MCF 10A (cell line): ENCODE measurements at places on chromosomes 3 and 15. TPM values are rescaled to one million over a fixed set of nuclear protein-coding genes. Genes with fewer than 3 reads are reported as not detected.

Gene MST1
- 16.3 and 18.2 TPM in 2 replicates for total RNA-seq

Gene MBD4
- total RNA-seq, result 30.6 and 35.8 TPM in 2 replicates

Gene FAM3D
- total RNA-seq, result not detected in 2 replicates

Gene WWTR1
- total RNA-seq, result 52.9 and 54.9 TPM in 2 replicates

Gene NUSAP1
- 39.1 and 62.6 TPM in 2 replicates for total RNA-seq

Gene SLC24A5
- total RNA-seq, result not detected in 2 replicates

Gene TTC21A
- total RNA-seq, result 2.1 and 5.4 TPM in 2 replicates

Gene RPLP1
- total RNA-seq, result 2,295 and 2,621 TPM in 2 replicates

Gene SEMA3B
- total RNA-seq, result 7.6 and 12.5 TPM in 2 replicates

Gene ALG3
- 60.4 and 77.8 TPM in 2 replicates for total RNA-seq

Gene SEMA6D
- 0.65 and 1.1 TPM in 2 replicates for total RNA-seq

Gene NR1I2
- total RNA-seq, result not detected in 2 replicates

Gene WNT7A
- 0.47 and 0.61 TPM in 2 replicates for total RNA-seq

Gene ALDH1A2
- 1.2 and 1.3 TPM in 2 replicates for total RNA-seq

Gene ZNF501
- 0.17 and 0.40 TPM in 2 replicates for total RNA-seq

Gene ASB14
- total RNA-seq, result not detected in 2 replicates

Gene ISG20
- total RNA-seq, result 9.7 and 20.0 TPM in 2 replicates

Gene A4GNT
- not detected in 2 replicates for total RNA-seq

Gene ADAMTSL3
- 1.2 TPM in 2 replicates for total RNA-seq

Gene IFT122
- 18.7 and 21.0 TPM in 2 replicates for total RNA-seq

Gene STRIT1
- not detected in 2 replicates for total RNA-seq

Gene MYZAP
- 0.96 and 1.3 TPM in 2 replicates for total RNA-seq

Gene TBCCD1
- 10.0 and 11.1 TPM in 2 replicates for total RNA-seq

Gene CIDEC
- total RNA-seq, result not detected in 2 replicates

Gene MDFIC2
- total RNA-seq, result not detected in 2 replicates

Gene MINDY4B
- total RNA-seq, result not detected in 2 replicates

Gene MEX3B
- 4.6 and 5.3 TPM in 2 replicates for total RNA-seq

Gene DUOXA2
- total RNA-seq, result not detected in 2 replicates

Gene SHC4
- 0.26 and 0.49 TPM in 2 replicates for total RNA-seq

Gene HTD2
- total RNA-seq, result 10.1 and 11.5 TPM in 2 replicates

Gene SLC7A14
- not detected in 2 replicates for total RNA-seq

Gene TEX55
- not detected in 2 replicates for total RNA-seq

Gene GCHFR
- total RNA-seq, result 7.2 and 8.2 TPM in 2 replicates

Gene PLS1
- 7.3 and 9.3 TPM in 2 replicates for total RNA-seq

Gene SLC12A6
- total RNA-seq, result 11.7 and 15.3 TPM in 2 replicates

Gene PPP2R3A
- 7.1 and 7.5 TPM in 2 replicates for total RNA-seq

Gene LRRC15
- not detected in 2 replicates for total RNA-seq
